ENCODE measurements at places on chromosomes 5 and 9. TPM values are rescaled to one million over a fixed set of nuclear protein-coding genes. Genes with fewer than 3 reads are reported as not detected.

SYNPO gene
- polyA plus RNA-seq, result 43.8 TPM

NRG2 gene
- polyA plus RNA-seq, result 0.42 TPM

ACOT12 gene
- polyA plus RNA-seq, result not detected

CHSY3 gene
- 1.9 TPM for polyA plus RNA-seq

ANKRD18A gene
- polyA plus RNA-seq, result 4.4 TPM

DROSHA gene
- 16.2 TPM for polyA plus RNA-seq

QRFP gene
- polyA plus RNA-seq, result 0.13 TPM

MYMK gene
- not detected for polyA plus RNA-seq

SPINK13 gene
- polyA plus RNA-seq, result not detected

BNC2 gene
- polyA plus RNA-seq, result 0.96 TPM

CAVIN4 gene
- polyA plus RNA-seq, result 0.31 TPM

- no peaks in the 10 kb centered on the region for H3K4me1 ChIP-seq
- no peak overlapping the region for H3K27ac ChIP-seq
- no peak overlapping the region for H3K4me3 ChIP-seq
- no peaks in the 10 kb centered on the region for H3K27me3 ChIP-seq
Observed at GRCh38 chr9:69633716-69634115, 38.5 kb downstream of the APBA1 start.

DNA sequence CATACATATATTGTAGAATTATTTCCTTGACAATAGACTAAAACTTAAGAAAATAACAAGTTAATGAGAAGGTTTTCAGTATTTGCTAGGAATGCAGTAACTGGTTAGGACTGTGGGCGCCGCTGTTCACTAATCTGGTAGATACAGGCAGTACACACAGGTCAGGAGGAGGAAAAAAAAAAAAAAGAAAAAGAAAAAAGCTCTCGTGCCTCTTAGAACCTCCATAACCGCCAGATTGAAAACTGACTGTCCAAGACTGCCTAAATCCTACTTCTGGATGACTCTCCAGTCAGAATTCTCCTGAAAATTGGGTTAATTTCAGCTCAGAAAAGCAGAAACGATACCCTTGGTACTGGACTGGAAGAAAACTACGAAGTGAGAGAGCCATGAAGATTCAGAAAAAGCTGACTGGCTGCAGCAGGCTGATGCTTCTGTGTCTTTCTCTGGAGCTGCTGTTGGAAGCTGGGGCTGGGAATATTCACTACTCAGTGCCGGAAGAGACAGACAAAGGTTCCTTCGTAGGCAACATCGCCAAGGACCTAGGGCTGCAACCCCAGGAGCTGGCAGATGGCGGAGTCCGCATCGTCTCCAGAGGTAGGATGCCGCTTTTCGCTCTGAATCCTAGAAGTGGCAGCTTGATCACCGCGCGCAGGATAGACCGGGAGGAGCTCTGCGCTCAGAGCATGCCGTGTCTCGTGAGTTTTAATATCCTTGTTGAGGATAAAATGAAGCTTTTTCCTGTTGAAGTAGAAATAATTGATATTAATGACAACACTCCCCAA, at the start of gene PCDHGA1:
Gene PCDHGA1 (plus strand): TSS at position 216 of the 782 bp plus-strand sequence.
- H3K36me3 ChIP-seq, result no peaks in the 10 kb centered on the region
- H3K27ac ChIP-seq, result no peak within 1 kb of the TSS
- H3K4me3 ChIP-seq, result no peak within 1 kb of the TSS
- H3K4me1 ChIP-seq, result no peaks in the 10 kb centered on the region
- peak; percentile 21 for DNase-seq

DNA sequence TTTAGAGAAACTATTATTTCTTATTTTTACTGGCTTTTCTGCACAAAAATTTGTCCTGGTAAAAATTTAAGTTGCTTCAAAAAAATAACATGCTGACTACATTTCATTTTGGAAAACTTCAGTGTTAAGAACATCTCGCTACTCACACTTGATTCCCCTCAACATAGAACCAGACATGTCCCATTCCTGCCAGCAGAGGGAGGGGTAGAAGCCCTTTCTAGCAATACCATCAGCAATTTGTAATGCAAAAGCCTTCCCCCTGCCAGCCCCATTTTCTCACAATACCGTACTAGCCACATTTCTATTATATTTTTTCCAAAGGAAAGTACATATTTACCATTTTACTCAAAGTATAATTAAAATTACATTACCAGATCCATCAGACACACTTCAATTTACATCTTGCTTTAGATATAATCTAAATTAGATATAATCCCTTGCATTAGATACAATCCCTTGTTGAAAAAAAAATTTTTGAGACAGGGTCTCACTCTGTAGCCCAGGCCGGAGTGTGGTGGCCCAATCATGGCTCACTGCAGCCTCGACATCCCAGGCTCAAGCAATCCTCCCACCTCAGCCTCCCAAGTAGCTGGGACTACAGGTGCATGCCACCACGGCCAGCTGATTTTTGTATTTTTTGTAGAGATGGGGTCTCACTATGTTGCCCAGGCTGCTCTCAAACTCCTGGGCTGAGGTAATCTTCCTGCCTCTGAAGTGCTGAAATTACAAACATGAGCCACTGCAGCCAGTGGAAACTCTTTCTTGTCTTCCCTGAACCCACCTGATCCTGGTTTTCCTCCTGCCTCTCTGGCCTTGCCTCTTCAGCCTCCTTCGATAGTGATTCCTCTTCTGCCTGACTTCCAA, 39.6 kb upstream of the IDNK start:
- H3K36me3 ChIP-seq, result no peaks in the 10 kb centered on the region
- DNase-seq, result peak; percentile 53
- H3K27me3 ChIP-seq, result no peaks in the 10 kb centered on the region
- H3K4me3 ChIP-seq, result no peak overlapping the region
- no peak overlapping the region for H3K27ac ChIP-seq
- H3K4me1 ChIP-seq, result no peaks in the 10 kb centered on the region

DNA sequence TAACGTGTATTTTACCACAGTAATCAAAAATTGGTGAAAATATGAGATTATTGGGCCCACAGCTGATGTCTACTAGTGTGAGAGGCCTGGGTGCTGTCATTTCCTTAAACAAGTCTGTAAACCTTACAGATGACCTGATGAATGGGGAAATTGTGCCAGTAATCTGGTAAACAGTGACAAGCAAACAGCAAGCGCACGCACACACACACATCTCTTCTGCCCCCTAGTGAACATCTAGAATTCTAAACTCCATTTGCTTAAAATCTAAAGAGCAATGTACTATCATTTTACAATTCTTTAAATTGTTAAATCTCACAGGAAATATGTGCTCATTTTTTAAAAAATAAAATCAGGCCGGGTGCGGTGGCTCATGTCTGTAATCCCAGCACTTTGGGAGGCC, 7.5 kb upstream of the RAPGEF1 start:
- H3K4me3 ChIP-seq, result no peak overlapping the region
- H3K4me1 ChIP-seq, result no peaks in the 10 kb centered on the region
- H3K27me3 ChIP-seq, result no peaks in the 10 kb centered on the region
- peak; percentile 83 for DNase-seq
- no peak overlapping the region for H3K27ac ChIP-seq

- peaks cover 4% of the 10 kb centered on the region for H3K27me3 ChIP-seq
- H3K4me3 ChIP-seq, result no peak overlapping the region
- H3K36me3 ChIP-seq, result no peaks in the 10 kb centered on the region
- no peaks in the 10 kb centered on the region for H3K4me1 ChIP-seq
Observed at GRCh38 chr5:7078901-7079300, 317.0 kb upstream of the ADCY2 start.

GRCh38 chr5:140311011-140311467, 8.1 kb upstream of the PFDN1 start:
- H3K4me1 ChIP-seq, result peaks cover 4% of the 10 kb centered on the region
- no peaks in the 10 kb centered on the region for H3K27me3 ChIP-seq
- DNase-seq, result no peak
- no peaks in the 10 kb centered on the region for H3K36me3 ChIP-seq

DNA sequence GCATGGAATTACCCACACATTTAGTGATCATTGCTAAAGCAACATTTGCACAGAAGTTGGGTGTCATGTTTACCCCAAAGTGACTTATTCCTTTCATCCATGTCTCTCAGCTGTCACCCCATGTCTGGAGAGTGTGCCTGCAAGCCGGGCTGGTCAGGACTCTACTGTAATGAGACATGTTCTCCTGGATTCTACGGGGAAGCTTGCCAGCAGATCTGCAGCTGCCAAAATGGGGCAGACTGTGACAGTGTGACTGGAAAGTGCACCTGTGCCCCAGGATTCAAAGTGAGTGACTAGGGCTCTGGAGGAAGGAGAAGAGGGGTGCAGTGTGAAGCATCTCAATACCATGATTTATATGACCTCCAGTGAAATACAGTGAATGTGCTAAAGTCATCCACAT, 99.9 kb upstream of the PRRC1 start:
- H3K4me1 ChIP-seq, result no peaks in the 10 kb centered on the region
- DNase-seq, result no peak
- no peak overlapping the region for H3K27ac ChIP-seq
- no peak overlapping the region for H3K4me3 ChIP-seq

DNA sequence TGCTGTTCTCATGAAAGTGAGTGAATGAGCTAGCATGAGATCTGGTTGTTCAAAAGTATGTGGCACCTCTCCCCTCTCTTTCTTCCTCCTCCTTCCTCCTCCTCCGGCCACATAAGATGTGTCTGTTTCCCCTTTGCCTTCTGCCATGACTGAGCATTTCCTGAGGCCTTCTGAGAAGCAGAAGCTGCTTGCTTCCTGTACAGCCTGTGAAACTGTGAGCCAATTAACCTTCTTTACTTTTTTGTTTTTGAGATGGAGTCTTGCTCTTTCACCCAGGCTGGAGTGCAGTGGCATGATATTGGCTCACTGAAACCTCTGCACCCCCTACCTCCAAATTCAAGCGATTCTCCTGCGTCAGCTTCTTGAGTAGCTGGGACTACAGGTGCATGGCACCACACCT, 6.1 kb downstream of the S100Z start:
- H3K4me3 ChIP-seq, result no peak overlapping the region
- no peaks in the 10 kb centered on the region for H3K27me3 ChIP-seq
- H3K36me3 ChIP-seq, result no peaks in the 10 kb centered on the region
- H3K4me1 ChIP-seq, result no peaks in the 10 kb centered on the region

GRCh38 chr9:134111064-134111463, 24.8 kb upstream of the WDR5 start:
- DNase-seq, result no peak
- H3K4me3 ChIP-seq, result no peak overlapping the region
- H3K27ac ChIP-seq, result no peak overlapping the region
- H3K4me1 ChIP-seq, result no peaks in the 10 kb centered on the region
- H3K36me3 ChIP-seq, result no peaks in the 10 kb centered on the region

- DNase-seq, result peak; percentile 64
- H3K36me3 ChIP-seq, result no peaks in the 10 kb centered on the region
- no peaks in the 10 kb centered on the region for H3K4me1 ChIP-seq
Observed at GRCh38 chr5:111756581-111757354, at the start of gene NREP. Gene NREP, minus strand, starts transcription at chr5:111757194. Its CDS starts 1,422 bp downstream, at chr5:111755772.

DNA sequence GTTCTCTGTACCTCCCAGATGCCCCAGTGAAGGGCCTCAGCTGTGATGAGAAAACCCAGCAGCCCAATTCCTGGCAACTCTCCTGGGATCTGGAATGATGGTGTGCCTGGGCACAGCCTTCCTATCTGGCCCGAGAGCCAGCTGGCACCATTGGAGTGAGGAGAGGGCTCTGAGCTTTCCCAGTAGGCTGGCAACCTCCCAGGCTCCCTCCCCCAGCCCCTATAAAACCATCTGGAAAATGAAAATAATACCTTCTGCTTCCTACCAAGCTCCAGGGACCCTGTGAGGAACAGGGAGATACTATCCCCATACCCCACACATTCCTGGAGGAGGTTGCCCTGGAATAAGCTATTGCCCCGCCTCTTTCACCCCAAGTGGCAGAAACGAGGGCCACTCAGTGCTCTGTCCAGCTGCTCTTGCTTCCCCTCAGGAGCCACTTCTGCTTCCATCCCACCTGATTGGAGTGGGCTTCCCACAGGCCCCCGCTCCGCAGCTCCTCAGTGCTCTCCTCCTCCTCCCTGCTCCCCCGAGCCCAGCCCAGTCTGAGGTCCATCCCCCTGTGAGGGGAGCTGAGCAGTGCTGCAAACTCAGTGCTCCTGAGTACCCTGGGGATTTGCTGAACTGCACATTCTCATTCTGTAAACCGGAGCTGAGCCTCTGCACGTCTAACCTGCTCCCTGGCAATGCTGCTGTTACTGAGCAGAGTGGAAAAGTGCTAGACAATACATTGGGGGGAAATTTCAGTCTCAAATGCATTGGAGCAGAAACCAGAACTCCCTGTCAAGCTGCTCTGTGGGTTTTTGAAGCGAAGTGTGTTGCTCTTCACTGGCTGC, 74.7 kb downstream of the THBS4 start:
- no peak overlapping the region for H3K4me3 ChIP-seq
- no peak for DNase-seq
- peaks cover 28% of the 10 kb centered on the region for H3K4me1 ChIP-seq
- H3K36me3 ChIP-seq, result no peaks in the 10 kb centered on the region

- no peak overlapping the region for H3K27ac ChIP-seq
- no peak overlapping the region for H3K4me3 ChIP-seq
- H3K4me1 ChIP-seq, result no peaks in the 10 kb centered on the region
- H3K36me3 ChIP-seq, result no peaks in the 10 kb centered on the region
Observed at GRCh38 chr9:99745085-99745484, 76.6 kb upstream of the NR4A3 start.

GRCh38 chr5:150129813-150130492, 25.7 kb downstream of the PDGFRB start:
- no peaks in the 10 kb centered on the region for H3K27me3 ChIP-seq
- H3K4me1 ChIP-seq, result no peaks in the 10 kb centered on the region
- no peak overlapping the region for H3K4me3 ChIP-seq

Measured in lung (tissue), 17 donors.